Dermis blood vessel endothelial cell (primary cell): ENCODE measurements at places on chromosomes 11 and 22. TPM values are rescaled to one million over a fixed set of nuclear protein-coding genes. Genes with fewer than 3 reads are reported as not detected.
A peak's percentile ranks its signal among the peaks of the same experiment; 100 is the strongest.

DNA sequence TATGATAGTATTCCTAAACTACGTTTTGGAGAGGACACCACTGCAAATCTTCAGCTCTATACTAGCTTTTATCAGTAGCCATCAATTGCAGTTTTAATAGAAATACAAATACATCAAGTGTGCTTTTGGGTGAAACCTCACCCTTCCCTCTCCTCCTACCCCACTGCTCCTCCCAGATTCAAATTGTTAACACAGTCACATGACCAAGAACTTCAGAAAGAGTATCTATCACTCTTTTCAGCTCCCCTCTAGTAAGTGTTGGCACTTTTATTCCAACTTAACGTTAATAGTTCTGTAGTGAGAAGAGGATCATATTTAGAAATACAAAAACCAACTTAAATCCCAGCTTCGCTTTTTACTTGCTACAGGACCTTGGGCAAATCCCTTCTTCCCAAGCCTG lies 17.0 kb downstream of the RRAS2 start:
- DNase-seq: no peak

- peak; percentile 50 for DNase-seq
Measured at GRCh38 chr11:74634537-74634936, 42.2 kb downstream of the POLD3 start.

GRCh38 chr11:6931146-6931713 lies 5.0 kb downstream of the ZNF215 start:
- no peak for DNase-seq

DNA sequence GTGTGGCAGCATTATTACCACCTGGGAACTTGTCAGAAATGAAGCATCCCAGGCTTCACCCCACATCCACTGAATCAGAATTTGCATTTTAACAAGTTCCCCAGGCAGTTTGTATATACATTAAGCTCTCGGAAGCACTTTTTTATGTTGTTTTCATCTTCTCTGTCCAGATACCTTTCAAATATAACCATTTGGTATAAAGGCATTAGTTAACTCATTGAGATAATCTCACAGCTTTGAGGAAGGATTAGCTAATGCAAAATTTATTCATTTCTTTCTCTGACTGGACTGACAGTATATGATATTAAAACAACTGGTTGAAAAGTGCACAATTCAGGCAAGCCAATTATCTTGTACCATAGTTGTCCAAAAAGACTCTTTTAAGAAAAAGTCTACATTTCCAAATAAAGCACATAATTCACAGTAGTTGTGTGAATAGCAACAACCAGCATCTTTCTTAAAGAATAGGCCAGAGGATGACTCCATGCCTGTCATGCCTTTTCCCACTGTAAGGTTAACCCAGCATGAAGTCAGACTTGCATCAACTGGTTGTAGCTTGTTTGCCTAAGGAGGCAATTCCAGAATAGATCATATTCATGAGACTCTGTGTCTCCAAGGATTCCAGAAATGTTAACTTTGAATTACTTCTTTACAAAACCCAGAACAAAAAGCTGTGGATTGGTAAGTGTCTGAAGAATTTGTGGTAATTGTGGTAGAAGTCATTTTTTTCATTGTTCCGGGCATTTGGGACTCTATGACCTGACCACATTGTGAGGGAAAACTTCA lies 254.3 kb upstream of the SESN3 start:
- DNase-seq: no peak

- no peak for DNase-seq
Measured at GRCh38 chr11:69655479-69656428, 14.8 kb downstream of the CCND1 start.

DNA sequence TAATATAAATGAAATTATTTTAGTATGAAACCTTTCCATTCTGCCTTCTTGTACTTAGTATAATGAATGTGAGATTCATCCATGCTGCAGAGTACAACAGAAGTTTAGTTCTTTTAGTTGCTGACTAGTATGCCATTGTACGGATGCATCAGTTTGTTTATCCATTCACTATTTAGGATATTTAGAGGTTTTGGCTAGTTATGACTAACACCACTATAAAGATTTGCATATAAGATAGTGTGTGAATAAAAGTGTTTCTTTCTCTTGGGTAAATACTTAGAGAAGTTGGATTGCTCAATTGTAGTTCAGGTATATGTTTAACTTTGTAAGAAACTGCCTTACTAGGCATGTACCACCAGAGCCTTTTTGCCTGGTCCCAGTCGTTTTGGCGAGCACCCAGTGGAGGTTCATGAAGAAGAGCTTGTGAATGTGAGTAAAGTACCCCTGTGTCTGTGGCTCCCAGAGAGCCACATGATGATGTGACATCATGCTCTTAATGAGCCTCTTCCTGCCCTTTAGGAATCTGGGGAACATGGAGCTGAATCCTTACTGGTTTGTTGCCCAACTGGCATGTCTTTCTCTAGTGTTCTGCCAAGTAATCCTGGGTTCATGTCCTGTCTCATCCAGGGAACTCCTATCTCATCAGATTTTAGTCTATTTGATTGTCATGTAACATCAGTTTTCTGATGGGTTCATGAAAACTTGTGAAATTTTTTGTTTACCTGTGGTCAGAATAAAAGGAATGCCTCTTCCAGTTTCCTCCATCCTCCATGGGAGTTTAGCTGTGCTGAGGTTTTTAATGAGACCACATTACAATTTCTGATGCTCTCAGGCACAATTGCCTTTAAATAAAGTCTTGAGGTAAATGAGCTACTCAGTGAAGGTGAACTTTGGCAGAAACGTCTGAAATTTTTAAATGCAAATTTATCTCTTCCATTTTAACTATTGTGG lies 234.8 kb downstream of the CASP12 start:
- DNase-seq: no peak

DNA sequence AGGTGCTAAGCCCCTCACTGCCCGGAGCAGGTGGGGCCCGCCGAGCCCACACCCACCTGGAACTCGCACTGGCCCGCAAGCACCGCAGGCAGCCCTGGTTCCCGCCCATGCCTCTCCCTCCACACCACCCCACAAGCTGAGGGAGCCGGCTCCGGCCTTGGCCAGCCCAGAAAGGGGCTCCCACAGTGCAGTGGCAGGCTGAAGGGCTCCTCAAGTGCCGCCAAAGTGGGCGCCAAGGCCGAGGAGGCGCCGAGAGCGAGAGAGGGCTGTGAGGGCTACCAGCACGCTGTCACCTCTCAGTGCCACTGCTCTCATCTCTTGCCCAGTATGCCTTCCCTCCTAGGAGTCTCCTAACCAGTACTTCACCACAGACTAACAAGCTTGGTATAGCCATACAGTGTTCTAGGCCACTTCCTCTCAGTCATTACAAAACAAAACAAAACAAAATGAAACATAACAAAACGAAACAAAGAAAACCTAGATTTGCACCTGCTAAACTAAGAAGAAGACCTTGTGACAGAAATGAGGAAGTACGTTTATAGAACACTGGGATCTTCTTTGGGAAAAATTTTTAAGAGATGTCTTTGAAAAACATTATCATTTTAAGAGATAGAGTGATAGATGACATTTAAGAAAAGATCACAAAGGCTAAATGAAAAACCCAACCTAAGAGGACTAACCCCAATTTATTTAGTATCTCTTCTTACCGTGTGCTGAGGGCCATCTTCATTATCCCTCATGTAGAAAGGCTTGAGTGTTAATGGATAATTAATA lies 47.7 kb upstream of the GAB2 start:
- DNase-seq: no peak

GRCh38 chr22:22687638-22688500 lies 43.5 kb downstream of the GGTLC2 start:
- DNase-seq: peak; percentile 73

DNA sequence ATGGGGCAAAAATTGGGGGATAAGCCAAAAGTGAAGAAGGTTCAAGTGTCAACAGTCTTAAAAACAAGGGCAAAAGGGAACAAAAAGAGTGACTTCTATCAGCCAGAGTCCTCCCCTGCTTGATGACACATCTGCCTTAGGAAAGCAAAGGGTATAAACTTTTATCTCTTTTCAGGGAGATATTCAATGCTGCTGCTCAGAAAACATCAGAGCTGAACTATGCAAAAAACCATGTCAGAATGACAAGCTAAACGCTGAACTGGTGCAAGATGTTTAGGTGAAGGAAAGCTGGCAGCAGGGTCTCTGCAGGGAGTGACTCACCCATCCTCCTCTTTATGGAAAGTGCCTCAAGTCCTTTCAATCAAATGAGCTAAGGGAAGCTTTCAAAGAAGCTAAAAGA lies 24.7 kb downstream of the ALG9 start:
- DNase-seq: peak; percentile 71

DNA sequence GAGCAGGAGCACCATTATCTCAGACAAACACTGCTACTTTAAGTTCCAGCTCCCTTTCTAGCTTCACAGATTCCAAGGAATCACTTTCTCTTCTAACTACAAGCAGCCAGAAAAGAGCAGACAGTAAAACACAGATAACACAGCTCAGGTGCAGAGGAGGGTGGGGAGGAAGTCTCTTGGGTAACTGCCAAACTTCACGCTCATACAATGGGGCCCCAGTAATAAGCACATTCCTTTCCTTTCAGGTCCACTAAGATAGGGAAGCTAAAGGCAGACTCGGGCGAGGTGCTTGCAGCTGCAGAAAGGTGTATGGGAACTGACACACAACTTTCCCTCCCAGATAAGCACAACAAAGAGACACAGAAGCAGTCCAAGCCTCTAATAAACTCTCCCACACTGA lies 69.2 kb upstream of the OR9G4 start:
- no peak for DNase-seq

GRCh38 chr11:83336993-83337392 lies 50.8 kb upstream of the CCDC90B start:
- no peak for DNase-seq

GRCh38 chr11:71456831-71457230 lies 3.8 kb downstream of the NADSYN1 start:
- no peak for DNase-seq

DNA sequence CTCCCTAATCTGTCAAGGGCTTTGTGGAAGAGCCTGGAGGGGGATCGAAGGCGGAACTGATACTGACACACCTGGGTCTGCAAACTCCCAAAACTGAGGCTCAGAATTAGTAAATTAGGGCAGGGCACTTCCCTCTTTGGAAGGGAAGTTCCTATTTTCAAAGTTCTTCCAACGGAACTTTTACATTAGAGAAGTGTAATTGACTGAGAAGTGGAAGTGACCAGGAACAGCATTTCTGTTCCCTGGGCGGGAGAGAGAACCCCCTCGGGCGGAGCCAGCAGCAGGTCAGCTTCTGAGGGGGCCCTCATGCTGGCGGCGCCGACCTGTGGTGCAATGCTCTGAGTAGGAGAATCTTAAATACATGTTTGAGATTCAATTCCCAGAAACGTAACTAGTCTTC lies 1.1 kb upstream of the CBL start:
- DNase-seq: no peak

GRCh38 chr11:59878575-59878974 lies at the start of gene OOSP3:
OOSP3 (plus strand) TSS chr11:59878782; CDS start chr11:59878809, 27 bp downstream.
- DNase-seq: no peak

DNA sequence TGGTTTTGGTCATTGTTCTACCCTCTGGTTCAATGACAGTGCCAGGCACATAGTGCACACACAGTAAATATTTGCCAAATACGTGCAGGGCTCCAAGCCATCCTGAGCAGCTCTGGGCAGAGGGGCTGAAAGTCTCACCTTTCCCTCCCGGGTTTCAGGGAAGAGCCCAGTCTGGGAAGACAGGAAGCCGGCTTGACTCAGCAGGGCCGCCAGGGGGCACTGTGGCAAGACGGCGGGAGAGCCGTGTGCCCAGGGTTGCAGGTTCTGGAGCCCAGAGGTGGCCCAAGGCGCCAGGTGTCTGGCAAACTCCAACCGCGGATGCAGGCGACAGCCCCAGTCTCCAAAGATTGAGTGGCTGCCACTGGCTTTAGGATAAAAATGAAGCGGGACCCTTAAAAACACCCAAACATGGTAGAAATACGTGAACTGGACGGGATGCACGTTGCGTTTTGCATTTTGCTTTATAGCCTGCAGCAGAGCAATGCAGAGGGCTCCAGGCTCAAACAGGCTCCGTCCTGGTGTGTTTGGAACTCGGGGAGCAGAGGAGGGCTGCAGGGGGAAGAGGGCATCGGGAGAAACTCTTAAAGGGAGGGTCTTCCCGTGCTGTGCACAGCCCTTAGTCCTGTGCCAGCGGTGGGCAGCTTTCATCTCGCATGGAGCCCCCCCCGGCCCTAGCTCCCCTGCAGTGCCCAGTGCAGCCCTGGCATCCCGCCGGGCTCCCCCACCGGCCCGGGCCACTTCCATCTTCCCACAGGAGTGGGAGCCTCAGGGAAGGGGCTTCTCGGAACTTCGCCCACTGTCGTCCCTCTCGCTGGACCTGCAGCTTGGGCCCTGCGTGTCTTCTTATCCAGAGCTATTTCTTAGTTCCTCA lies 10.7 kb downstream of the KRTAP5-5 start:
- peak; percentile 47 for DNase-seq

GRCh38 chr11:78181185-78181584 lies 7.2 kb downstream of the KCTD21 start:
- no peak for DNase-seq

- DNase-seq: no peak
Measured at GRCh38 chr11:10634407-10634806, 59.1 kb downstream of the IRAG1 start.

GRCh38 chr11:110078923-110079544 lies 14.2 kb upstream of the ZC3H12C start:
- DNase-seq: no peak

DNA sequence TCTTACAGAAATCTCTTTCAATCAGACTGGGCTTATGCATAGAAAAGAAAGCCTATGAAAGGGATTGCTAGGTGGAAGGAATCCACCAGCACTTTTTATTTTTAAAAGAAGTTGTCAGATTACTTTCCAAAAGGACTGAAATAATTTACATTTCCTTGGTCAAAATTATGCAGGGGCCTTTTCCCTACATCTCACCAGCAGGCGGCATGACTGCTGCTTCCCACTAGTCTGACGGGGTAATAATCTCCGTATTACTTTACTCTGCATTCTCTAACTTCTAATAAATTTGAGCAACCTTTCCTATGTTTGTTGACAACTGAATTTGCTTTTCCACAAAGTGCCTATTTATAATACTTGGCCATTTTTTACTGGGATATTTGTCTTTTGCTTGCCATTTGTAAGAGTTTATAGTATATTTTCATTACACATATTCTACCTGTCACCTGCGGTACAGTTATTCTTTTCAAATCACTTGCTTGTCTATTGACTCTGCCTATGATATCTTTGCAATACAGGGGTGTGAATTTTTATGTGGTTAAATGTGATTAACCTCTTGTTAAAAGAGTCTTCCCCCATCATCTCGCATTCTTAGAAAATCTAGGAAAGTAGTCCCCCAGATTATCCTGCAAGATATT lies 51.9 kb upstream of the USP47 start:
- peak; percentile 37 for DNase-seq

DNA sequence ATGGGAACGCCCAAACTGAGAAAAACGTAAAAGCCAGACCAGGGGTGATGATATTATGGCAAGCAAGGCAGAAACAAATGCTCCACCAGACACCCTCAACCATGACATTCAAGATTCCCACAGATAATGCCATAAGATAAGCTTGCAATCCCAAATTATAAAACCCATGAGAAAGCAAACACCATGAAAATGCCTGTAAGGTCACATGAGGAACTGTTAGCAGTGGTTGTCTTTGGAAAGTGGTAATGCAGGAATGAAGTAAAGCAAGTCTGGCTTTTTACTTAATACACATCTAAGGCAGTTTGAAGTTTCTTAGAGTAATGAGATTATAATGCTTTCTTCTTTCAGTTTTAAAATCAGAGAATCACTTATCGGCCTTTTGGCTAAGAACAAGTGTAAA lies 111.0 kb downstream of the MN1 start:
- DNase-seq: no peak

MUC5AC gene
- total RNA-seq: not detected in 2 replicates

CACNA1I gene
- not detected in 2 replicates for total RNA-seq

P2RY2 gene
- total RNA-seq: 0.51 and 1.2 TPM in 2 replicates

EHF gene
- 0.05 and 0.17 TPM in 2 replicates for total RNA-seq

MYO18B gene
- total RNA-seq: 0.17 TPM in 1 of 2 replicates, not detected in the other

CDCA5 gene
- total RNA-seq: 4.4 and 17.5 TPM in 2 replicates

UPB1 gene
- 0.17 TPM in 1 of 2 replicates, not detected in the other for total RNA-seq
